ENCODE measurements at places on chromosomes 2 and 18.

DNA sequence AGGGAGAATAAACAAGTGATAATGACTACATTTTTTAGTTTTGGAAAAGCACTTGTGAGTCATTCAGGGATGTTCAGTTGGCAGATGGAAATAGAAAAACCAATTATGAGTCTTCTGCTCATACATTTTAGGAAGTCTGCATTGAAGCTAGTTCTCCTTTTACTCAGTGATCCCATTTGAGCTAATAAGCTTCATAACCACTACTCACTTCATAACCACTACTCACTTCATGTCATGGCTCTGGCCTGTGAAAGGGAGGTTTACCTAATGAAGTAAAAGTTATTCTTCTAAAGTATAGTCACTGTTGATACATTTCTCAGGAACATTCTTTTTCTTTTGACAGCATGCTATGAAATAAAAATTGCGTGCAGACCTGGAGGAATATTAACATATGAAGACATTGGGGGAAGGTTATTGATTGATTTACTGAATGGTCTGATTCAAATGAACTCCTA lies 948.7 kb downstream of the TSN start:
- DNase-seq = no peak

- no peak for DNase-seq
Observed at GRCh38 chr2:46983065-46983801, 67.6 kb upstream of the MCFD2 start.

DNA sequence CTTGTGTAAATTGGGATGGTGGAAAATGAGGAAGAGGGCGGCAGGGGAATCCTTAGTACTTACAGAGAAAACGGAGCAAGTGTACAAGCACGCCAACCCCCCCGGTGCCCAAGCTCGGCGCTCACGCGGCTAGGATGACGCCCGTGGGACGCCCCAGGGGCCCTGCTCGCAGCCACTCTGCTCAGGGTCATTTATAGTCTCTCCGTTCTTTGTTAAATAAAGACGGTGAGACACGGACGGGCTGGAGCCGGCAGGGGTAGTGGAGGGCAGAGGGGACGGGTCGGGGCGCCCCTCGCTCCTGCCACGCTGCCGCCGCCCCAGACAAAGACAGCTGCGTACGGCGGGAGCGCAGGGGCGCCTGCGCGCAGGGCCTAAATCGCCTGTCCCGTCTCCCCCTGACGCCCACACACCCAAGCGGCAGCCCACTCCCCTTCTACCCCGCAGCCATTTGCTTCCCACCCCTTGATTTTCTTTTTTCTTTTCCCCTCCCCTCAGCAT lies 37.8 kb downstream of the PCBP1 start:
- peak; percentile 60 for DNase-seq

DNA sequence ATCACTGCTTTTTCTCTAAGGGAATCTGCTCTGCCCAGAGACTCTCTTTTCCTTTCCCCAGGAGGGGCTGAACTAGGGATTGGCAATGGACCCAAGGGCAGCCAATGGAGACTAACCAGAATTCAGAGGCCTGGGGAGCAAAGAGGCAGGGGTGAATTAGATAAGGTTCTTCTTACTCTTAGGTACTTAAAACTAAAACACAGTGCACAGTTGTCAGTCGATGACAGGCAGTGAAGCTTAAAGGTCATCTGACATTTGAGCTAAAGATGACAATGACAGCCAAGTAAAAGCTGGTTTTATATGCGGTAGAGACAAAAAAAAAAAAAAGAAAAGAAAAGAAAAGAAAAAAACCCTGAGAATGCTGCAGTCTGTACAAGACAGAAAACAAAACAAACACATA lies 57.8 kb downstream of the HIBCH start:
- DNase-seq = no peak

GRCh38 chr2:128281852-128282245 lies 36.8 kb downstream of the HS6ST1 start:
- no peak for DNase-seq
